ENCODE measurements at places on chromosomes 4 and X.
A peak's percentile ranks its signal among the peaks of the same experiment; 100 is the strongest.

GRCh38 chr4:177376024-177376423 is 66.2 kb downstream of the AGA start:
- no peak for DNase-seq

- no peak for DNase-seq
These were observed 78.8 kb downstream of the TMEM164 start for GRCh38 chrX:110081740-110082139.

DNA sequence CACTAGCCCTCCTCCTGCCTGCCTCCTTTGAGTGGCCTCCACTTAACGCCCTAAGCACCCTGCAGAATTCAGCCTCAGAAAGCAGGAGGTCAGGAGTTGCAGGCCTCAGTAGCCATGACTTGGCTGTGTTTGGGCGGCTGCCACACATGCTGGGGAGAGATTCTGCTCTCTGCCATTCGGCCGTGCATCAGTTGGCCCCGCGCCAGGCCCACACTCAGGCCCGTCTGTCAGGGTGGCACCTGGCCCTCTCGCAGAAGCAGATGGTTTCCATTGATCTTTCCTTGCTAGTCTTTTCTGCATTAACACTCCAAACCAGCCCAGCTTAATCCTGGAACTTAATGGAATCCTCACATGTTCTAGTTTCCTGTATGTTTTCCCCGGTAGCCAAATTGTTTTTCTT is 30.7 kb upstream of the ATP6AP2 start:
- peak; percentile 91 for DNase-seq

DNA sequence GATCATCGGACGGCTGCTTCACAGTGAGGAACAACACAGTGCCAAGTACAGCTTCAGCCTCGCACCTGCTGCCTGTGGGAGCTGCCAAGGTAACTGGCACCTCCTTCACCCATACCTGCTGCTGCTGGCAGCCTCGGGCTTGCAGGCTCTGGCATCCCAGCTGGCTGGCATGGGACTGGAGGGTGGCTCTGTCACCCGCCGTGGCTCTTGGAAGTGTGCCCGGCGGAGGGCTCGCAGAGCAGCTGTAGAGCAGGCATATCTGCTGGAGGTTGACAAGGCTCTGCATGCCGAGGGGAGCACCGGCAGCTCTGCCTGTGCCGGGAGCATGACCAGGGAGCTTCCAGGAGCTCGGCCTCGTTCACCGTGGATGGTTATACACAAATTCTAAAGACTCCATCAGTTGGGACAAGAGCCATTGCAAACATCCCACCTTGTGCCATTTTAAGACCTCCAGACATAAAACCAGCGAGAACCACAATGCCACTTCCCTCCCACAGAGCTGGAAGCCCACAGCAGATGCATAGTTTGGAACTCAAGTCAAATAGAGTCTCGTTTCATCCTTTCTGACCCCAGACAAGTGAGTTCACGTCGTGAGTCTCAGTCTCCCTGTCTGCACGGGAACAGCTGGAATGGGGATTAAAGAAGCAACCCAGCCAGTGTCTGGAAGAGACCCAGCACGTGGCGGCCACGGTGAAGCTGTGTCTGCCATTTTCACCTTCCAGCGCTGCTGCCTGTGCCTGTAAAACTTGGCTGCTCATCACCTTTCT is 84.3 kb upstream of the PSAPL1 start:
- no peak for DNase-seq

- no peak for DNase-seq
These were observed 63.4 kb downstream of the NBDY start for GRCh38 chrX:56792270-56793111.

- DNase-seq = no peak
These were observed 4.0 kb downstream of the HNRNPH2 start for GRCh38 chrX:101411984-101412383.

Measured in hematopoietic multipotent progenitor cell treated with erythropoietin and hydrocortisone succinate and interleukin-3 and kit ligand, for 15 days (in vitro differentiated cells).